Activated CD8-positive, alpha-beta T cell treated with anti-CD3 and anti-CD28 coated beads, Interleukin-2, amount 10 ng/mL, durations not matched to agents 7 days and 5 days (primary cell): ENCODE measurements at places on chromosomes 4 and X. TPM values are rescaled to one million over a fixed set of nuclear protein-coding genes. Genes with fewer than 3 reads are reported as not detected.

- H3K27me3 ChIP-seq, result no peaks in the 10 kb centered on the region
- H3K4me1 ChIP-seq, result no peaks in the 10 kb centered on the region
- H3K36me3 ChIP-seq, result no peaks in the 10 kb centered on the region
- no peak overlapping the region for H3K4me3 ChIP-seq
- no peak for DNase-seq
- H3K27ac ChIP-seq, result no peak overlapping the region
These were observed 291.9 kb downstream of the NAF1 start for GRCh38 chr4:162874748-162875147.

TXLNG gene
- total RNA-seq, result 10.8 TPM

TLR10 gene
- 0.08 TPM for total RNA-seq

- no peak overlapping the region for H3K27ac ChIP-seq
- DNase-seq, result no peak
- H3K27me3 ChIP-seq, result no peaks in the 10 kb centered on the region
- H3K4me3 ChIP-seq, result no peak overlapping the region
These were observed 24.2 kb upstream of the CAMK2D start for GRCh38 chr4:113785781-113786180.

DNA sequence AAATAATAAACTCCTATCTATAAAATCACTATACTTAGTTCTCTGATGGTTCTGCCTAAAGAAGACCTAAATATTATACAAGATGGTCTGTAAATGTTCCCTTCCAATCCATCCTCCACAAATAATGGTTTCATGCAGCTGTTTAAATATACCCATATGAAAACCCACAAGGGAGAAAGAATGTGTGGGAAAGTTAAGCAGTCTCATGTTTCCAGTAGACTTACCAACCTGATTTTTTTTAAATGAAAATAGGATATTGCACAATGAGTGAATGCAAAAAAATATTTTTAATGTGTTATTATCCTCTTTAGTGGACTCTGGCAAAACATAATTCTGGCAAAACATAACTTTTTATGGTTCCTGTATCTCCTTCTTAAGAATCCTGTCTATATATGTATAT is 23.3 kb downstream of the CAMK2D start:
- H3K27ac ChIP-seq, result no peak overlapping the region
- H3K4me3 ChIP-seq, result no peak overlapping the region
- no peaks in the 10 kb centered on the region for H3K27me3 ChIP-seq
- H3K4me1 ChIP-seq, result peaks cover 17% of the 10 kb centered on the region
- peaks cover 37% of the 10 kb centered on the region for H3K36me3 ChIP-seq
- no peak for DNase-seq

DNA sequence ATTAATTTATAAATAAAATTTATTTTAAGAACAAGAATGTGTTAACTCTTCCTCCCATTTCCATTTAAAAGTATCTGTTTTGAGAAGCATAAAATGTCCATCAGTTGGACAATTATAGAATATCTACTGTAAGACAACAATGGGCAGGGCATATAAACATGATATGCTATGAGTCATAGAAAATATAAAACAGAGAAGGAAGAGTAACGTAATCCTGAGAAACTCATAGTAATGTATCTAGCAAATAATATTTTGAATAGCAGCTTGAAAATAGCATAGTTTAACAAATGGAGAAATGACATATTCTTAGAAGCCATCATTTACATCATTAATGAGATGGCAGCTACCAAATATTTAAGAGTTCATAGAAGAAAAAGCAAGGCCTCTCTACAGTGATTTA is 820.3 kb upstream of the PCDH10 start:
- no peak for DNase-seq
- H3K4me3 ChIP-seq, result no peak overlapping the region
- H3K27ac ChIP-seq, result no peak overlapping the region
- no peaks in the 10 kb centered on the region for H3K4me1 ChIP-seq
- H3K36me3 ChIP-seq, result no peaks in the 10 kb centered on the region

DNA sequence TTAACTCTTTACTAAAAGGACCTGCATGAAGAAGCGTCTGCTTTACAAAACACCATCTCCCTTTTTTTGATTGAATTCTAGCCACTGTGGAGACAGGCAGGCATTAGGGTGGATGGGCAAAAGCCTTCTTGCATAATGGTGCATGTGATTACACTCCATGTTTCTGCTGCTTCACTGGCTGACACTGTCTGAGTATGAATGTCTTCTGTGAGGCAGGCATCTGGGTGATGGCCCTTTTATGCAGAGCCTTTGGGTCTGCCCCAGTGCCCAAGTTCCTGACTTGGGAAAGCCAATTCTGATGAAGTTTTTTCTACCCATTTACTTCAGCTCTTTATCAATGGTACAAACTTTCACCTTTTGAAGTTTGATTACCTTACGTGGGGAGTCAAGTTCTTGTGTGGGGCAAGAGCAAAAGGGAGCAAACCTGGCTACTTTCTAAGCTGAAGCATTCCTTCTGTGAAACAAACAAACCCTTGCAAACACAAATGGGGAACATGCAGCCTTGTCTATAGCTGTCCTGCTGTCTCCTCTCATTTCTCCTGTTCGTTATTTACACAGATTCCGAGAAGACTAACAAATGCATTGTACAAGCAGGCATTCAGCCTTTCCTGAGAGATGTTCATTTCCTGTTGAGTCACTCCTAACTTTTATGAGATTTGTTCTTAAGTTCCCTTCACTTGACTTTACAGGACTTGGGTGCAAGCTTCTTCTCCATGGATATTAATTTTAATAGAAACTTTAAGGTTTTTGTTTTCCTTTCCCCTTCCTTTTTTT is 301.9 kb downstream of the TLL1 start:
- H3K36me3 ChIP-seq, result no peaks in the 10 kb centered on the region
- no peak overlapping the region for H3K4me3 ChIP-seq
- no peak for DNase-seq
- H3K4me1 ChIP-seq, result no peaks in the 10 kb centered on the region

DNA sequence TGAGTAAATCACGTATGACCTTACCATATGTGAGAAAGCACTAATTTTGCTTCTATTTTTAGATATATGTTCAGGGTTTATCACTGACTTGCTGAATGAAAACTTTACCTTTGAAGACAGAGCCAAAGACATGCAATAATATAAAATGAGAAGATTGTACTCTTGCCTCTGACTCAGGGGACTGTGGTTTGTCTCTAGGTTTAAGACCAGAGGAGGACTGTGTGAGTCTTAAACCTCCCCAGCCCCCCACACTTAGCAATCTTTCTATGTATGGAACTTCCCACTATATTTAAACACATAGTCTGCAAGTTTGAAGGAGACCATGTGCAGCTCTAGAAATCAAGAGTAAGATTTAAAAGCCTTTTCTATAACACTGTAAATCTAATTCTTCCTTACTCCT is 368.7 kb upstream of the FAM241A start:
- DNase-seq, result no peak
- no peaks in the 10 kb centered on the region for H3K4me1 ChIP-seq

DNA sequence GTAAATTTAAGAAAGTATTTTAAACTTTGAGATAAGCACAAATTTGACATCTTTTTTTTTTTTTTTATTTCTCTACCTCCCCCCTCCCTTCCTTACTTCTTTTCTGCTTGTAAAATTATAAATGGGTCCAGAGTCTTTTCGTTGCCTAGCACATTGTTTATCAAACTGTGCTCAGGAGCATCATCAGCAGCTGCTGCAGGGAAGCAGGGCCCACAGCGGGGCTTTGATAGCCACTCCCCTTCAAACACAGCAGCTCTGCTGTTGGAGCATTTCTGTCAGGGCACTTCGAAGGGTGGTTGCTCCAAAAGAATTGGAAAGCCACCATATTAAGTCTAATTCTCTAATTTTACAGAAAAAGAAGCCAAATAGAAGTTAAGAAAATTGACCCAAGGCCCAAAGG is 588.3 kb downstream of the SPRY1 start:
- H3K27me3 ChIP-seq, result no peaks in the 10 kb centered on the region
- no peaks in the 10 kb centered on the region for H3K36me3 ChIP-seq
- no peak overlapping the region for H3K27ac ChIP-seq
- no peak overlapping the region for H3K4me3 ChIP-seq
- H3K4me1 ChIP-seq, result no peaks in the 10 kb centered on the region
- DNase-seq, result no peak

- no peak for DNase-seq
- H3K4me3 ChIP-seq, result no peak overlapping the region
- H3K36me3 ChIP-seq, result peaks cover 4% of the 10 kb centered on the region
- no peaks in the 10 kb centered on the region for H3K4me1 ChIP-seq
These were observed 100.1 kb upstream of the MAP3K15 start for GRCh38 chrX:19615361-19615910.

GRCh38 chrX:68454476-68455150 is 21.3 kb upstream of the OPHN1 start:
- peaks cover 2% of the 10 kb centered on the region for H3K27me3 ChIP-seq
- no peak overlapping the region for H3K4me3 ChIP-seq
- H3K4me1 ChIP-seq, result no peaks in the 10 kb centered on the region
- no peak overlapping the region for H3K27ac ChIP-seq

SLIT2 gene
- total RNA-seq, result not detected

DNA sequence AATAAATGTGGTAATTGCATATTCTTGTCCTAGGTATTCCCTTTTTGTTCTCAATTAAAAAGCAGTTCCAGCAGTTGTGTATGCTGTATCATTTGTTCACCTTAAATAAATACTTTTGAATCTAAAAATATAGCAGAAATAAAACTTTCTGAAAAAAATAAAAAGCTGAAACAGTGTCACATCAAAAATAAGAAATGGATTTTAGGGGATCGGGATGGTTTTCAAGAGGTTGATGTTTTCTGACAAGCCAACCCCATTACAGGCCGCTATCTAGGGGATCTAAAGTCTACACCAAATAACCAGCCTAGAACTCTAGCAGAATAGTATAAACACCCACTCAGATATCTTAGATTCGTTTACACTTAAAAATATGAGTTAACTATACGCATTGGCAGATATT is 95.4 kb upstream of the MAML3 start:
- peaks cover 7% of the 10 kb centered on the region for H3K27me3 ChIP-seq
- no peak overlapping the region for H3K4me3 ChIP-seq
- H3K4me1 ChIP-seq, result peaks cover 32% of the 10 kb centered on the region
- no peak overlapping the region for H3K27ac ChIP-seq
- no peaks in the 10 kb centered on the region for H3K36me3 ChIP-seq

RAI2 gene
- total RNA-seq, result not detected

SHISA3 gene
- 0.50 TPM for total RNA-seq

DNA sequence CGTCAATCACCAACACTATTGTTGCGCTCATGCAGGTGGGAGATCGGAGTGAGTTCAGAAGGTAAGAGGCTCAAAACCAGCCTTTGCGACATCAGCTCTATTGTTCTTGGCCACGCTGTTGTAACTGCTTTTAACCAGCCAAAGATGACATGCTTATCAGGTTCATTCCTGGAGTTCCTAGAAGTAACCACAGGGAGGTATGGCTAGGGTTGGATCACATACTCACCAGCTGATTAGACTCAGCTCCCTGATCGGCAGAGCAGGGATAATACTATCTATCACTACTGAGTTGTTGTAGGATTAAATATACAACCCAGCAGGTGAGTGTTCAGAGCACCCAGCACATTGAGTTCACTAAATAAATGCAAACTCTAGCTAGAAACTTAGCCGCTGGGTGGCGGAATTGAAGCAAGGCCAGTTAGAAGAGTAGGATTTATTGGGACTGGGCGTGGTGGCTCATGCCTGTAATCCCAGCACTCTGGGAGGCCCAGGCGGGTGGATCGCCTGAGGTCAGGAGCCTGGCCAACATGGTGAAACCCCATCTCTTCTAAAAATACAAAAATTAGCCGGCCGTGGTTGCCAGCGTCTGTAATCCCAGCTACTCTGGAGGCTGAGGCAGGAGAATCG is 12.4 kb downstream of the SLC34A2 start:
- H3K4me3 ChIP-seq, result no peak overlapping the region
- no peaks in the 10 kb centered on the region for H3K36me3 ChIP-seq
- no peaks in the 10 kb centered on the region for H3K4me1 ChIP-seq
- H3K27ac ChIP-seq, result no peak overlapping the region

DNA sequence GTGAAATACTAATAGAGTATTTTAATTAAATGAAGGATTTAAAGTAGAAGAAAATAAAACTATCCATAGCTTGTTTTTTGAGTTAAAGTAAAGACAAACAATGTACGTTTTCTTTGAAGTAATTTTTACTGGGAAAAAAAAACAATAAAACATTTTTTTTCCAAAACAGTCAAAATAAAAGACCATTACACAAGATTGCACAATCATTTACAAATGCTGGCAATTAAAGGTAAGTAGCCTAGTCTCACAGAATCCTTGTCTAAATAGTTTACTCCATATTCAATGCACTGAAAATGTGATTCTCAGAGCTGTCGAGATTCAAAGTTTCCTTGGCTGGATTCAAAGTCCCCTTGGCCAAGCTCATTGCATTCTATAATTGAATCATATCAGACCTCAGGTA is 21.2 kb downstream of the C4orf54 start:
- no peak overlapping the region for H3K27ac ChIP-seq
- no peaks in the 10 kb centered on the region for H3K4me1 ChIP-seq
- peaks cover 15% of the 10 kb centered on the region for H3K27me3 ChIP-seq
- no peaks in the 10 kb centered on the region for H3K36me3 ChIP-seq
- no peak overlapping the region for H3K4me3 ChIP-seq

GPRASP1 gene
- 1.3 TPM for total RNA-seq

HNRNPD gene
- total RNA-seq, result 406 TPM

GPR143 gene
- total RNA-seq, result not detected

- H3K4me3 ChIP-seq, result no peak overlapping the region
- H3K4me1 ChIP-seq, result no peaks in the 10 kb centered on the region
- H3K27ac ChIP-seq, result no peak overlapping the region
- no peak for DNase-seq
- H3K36me3 ChIP-seq, result no peaks in the 10 kb centered on the region
- H3K27me3 ChIP-seq, result no peaks in the 10 kb centered on the region
These were observed 54.1 kb downstream of the APBB2 start for GRCh38 chr4:41160012-41160789.

- peaks cover 54% of the 10 kb centered on the region for H3K4me1 ChIP-seq
- peak overlapping the region; percentile 99 for H3K27ac ChIP-seq
- peak; percentile 94 for DNase-seq
- peaks cover 79% of the 10 kb centered on the region for H3K36me3 ChIP-seq
These were observed 1.1 kb downstream of the HNRNPDL start for GRCh38 chr4:82428969-82429727.

DMRTC1B gene
- total RNA-seq, result not detected

CXCL10 gene
- not detected for total RNA-seq

- H3K4me1 ChIP-seq, result no peaks in the 10 kb centered on the region
- H3K27me3 ChIP-seq, result peaks cover 2% of the 10 kb centered on the region
- no peak overlapping the region for H3K4me3 ChIP-seq
- H3K36me3 ChIP-seq, result no peaks in the 10 kb centered on the region
- no peak overlapping the region for H3K27ac ChIP-seq
These were observed 3.6 kb downstream of the DRP2 start for GRCh38 chrX:101223226-101223625.

- no peak overlapping the region for H3K4me3 ChIP-seq
- no peaks in the 10 kb centered on the region for H3K36me3 ChIP-seq
- DNase-seq, result no peak
- H3K4me1 ChIP-seq, result peaks cover 24% of the 10 kb centered on the region
- H3K27ac ChIP-seq, result no peak overlapping the region
These were observed 39.4 kb downstream of the PPP3CA start for GRCh38 chr4:101307899-101308298.

GRCh38 chr4:41611881-41612871 is 74.2 kb downstream of the LIMCH1 start:
- H3K4me1 ChIP-seq, result no peaks in the 10 kb centered on the region
- H3K4me3 ChIP-seq, result no peak overlapping the region
- H3K27me3 ChIP-seq, result no peaks in the 10 kb centered on the region
- H3K27ac ChIP-seq, result no peak overlapping the region
- DNase-seq, result no peak
- no peaks in the 10 kb centered on the region for H3K36me3 ChIP-seq

- no peak overlapping the region for H3K27ac ChIP-seq
- no peak overlapping the region for H3K4me3 ChIP-seq
- no peaks in the 10 kb centered on the region for H3K27me3 ChIP-seq
- DNase-seq, result no peak
These were observed 404.1 kb downstream of the AFF2 start for GRCh38 chrX:148904421-148905111.

RHOXF2B gene
- total RNA-seq, result not detected

HPGDS gene
- not detected for total RNA-seq
